H9 (cell line): ENCODE measurements at places on chromosomes 16 and 17. TPM values are rescaled to one million over a fixed set of nuclear protein-coding genes. Genes with fewer than 3 reads are reported as not detected.

DNA sequence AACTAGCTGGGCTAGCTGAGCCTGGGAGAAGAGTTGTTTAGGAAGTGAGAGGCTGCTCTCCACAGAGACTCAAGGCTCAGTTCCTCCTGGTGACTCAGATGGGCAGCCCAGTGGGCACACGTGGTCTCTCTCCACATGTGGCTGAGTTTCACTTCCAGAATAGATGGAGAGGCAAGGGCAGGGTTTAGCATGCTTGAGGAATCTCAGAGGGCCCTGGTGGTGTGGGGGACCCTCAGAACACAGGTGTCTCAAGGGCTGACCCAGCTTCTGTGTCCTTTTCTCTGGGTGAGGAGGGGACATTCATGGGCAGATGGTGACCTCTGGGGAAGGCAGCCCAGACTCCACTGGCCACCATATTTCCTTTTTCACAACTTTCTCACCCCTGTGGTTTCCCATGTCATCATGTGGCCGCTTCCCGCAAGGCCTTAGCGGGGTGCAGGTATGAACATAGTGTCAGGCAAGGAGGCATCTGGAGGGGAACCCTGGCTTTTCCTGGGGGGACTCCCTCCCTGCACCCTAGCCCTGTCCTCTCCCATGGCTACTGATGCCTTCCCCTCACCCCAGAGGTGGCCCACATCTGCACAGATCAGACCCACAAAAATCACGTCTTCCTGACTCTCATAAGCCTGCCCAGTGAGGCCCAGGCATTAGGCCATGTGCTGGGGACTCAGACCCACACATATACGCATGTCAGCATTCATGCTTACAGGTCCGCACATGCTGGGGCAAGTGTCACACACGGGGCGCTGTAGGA, 3.3 kb downstream of the GRN start:
- H3K27ac ChIP-seq = no peak overlapping the region
- H3K36me3 ChIP-seq = peaks cover 17% of the 10 kb centered on the region
- no peak overlapping the region; the same call in 2 of the 3 replicates for H3K4me3 ChIP-seq
- H3K27me3 ChIP-seq = no peaks in the 10 kb centered on the region
- no peaks in the 10 kb centered on the region for H3K4me1 ChIP-seq

DNA sequence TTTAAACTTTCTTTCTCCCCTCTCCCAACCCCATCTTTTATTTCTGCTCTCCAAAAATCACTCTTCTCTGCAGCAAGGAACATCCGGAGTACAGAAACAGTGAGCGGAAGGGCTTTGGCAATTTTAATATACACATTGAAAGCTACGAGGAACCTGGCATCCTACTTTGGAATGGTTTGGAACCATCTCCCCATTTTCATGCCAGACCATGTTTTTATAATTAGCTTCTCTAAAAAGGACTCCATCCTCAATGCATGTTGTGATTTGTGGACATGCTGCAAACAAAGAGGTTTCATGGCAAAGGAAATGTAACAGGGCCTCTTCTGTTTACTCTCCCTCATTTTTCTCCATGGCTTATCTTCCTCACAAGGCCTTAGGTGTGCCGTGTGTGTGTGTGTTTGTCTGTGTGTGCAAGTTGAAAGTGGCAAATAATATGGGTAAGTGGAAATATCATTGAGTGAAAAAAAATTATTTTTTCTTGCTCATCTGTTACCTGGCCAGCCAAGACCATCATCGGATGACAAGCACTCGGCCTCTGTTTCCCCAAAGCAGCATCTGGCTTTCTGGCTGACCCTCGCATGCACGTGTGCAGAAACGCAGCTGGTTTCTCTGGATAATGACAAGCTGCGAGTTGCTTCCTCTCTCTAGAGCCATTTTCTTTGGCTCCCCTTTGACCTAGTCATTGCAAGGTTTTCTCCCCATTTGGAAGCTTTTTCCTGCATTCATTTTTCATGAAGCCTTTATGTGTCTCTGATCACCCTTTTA, 585.0 kb downstream of the TMEM114 start:
- H3K27me3 ChIP-seq = no peaks in the 10 kb centered on the region
- peaks cover 2% of the 10 kb centered on the region; the same call in 2 of the 3 replicates for H3K36me3 ChIP-seq
- no peak overlapping the region for H3K4me3 ChIP-seq
- no peak for DNase-seq
- H3K4me1 ChIP-seq = no peaks in the 10 kb centered on the region
- H3K27ac ChIP-seq = no peak overlapping the region

GRCh38 chr17:4576729-4577322, 7.5 kb upstream of the SMTNL2 start:
- H3K4me1 ChIP-seq = peaks cover 5% of the 10 kb centered on the region; the same call in 1 of the 2 replicates
- H3K27me3 ChIP-seq = no peaks in the 10 kb centered on the region
- H3K4me3 ChIP-seq = no peak overlapping the region
- H3K27ac ChIP-seq = no peak overlapping the region
- no peaks in the 10 kb centered on the region for H3K36me3 ChIP-seq

DNA sequence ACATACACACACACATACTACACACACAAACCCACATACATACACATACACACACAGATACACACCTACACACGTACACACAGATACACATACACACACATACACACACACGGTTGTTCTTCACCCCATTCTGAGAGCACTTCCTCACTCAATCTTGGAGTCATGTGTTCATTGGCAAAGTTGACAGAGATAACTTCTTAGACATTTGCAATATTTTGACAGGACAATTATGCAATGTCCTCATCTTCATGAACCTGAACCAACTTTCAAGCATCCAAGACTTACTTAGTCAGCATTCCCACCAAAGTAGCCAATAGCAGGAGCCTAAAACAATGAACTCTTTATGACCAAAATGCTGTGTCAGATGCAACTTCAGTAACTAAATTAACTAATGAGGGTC, 77.1 kb upstream of the DNAH17 start:
- H3K27ac ChIP-seq = no peak overlapping the region
- H3K4me1 ChIP-seq = no peaks in the 10 kb centered on the region
- no peaks in the 10 kb centered on the region; the same call in 1 of the 2 replicates for H3K27me3 ChIP-seq
- H3K36me3 ChIP-seq = no peaks in the 10 kb centered on the region

GRCh38 chr16:66382966-66383299, 16.4 kb downstream of the CDH5 start:
- H3K4me1 ChIP-seq = no peaks in the 10 kb centered on the region; the same call in 1 of the 2 replicates
- H3K27me3 ChIP-seq = no peaks in the 10 kb centered on the region
- H3K4me3 ChIP-seq = no peak overlapping the region
- no peaks in the 10 kb centered on the region; the same call in 1 of the 2 replicates for H3K36me3 ChIP-seq
- DNase-seq = no peak

Gene SBK1
- total RNA-seq = 65.5 and 69.7 TPM in 2 replicates

Gene SDR42E2
- total RNA-seq = 0.09 TPM in 1 of 2 replicates, not detected in the other

Gene TCAP
- 2.1 and 2.5 TPM in 2 replicates for total RNA-seq
